ENCODE measurements at places on chromosomes 5 and 9.

GRCh38 chr5:65906256-65906655 is 20.1 kb upstream of the ERBIN start:
- no peak for DNase-seq

DNA sequence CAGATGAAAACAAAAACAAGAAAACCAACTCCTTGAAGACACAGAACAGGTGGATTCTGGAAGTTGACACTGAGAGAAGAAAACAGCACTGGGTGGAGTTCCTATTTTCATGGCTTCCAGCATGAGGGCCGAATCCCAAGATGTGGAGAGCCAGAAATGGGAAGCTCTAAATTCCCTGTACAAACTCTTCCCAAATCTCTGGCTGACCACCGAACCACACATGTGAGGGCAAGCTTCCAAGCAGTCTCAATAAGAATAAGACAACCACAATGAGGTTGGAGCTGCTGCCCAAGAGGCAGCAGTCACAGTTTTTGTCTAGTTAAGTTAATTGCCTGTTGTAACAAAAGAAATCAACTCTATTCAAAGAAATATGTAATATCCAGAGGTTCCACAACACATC is 339.3 kb upstream of the SLC30A5 start:
- no peak for DNase-seq

DNA sequence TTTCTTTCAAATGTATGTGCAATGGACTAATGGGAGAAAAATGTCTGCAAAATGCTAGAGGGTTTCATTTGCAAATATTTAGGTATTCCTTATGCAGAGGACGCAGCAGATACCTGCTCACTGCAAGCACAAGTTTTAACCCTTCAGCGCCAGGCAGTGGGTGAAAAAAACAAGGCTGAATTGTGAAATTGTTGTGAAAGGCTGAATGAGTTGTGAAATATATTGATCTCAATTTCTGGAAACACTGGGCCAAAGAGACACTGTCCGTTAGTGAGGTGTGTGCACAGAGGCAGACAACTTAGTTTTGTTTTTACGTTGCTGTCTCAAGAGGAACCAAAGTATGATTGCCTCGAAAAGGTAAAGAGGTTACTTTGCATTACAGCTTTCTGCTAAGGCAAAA is 18.8 kb downstream of the FUBP3 start:
- no peak for DNase-seq

- no peak for DNase-seq
These were observed 332.8 kb upstream of the KLF9 start for GRCh38 chr9:70747261-70747718.

DNA sequence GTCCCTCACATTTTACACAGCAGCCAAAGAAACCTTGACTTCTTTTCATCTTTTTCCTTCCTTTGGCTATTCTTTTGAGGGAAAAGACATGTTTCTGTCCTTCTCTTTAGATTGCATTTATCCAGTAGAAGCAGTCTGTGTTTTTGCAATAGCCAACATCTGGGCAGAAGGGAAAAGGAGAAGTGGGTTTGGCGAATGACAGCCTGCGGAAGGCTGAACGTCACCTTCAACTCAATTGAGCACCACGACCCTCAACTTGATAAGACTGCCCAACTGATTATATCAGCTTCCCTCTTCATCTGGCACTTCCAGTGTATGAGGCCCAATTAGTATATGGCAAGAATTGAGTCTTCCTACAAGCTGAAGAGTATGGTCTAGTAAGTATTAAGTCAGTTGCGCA is 1997.6 kb upstream of the WWC1 start:
- no peak for DNase-seq

GRCh38 chr5:133377736-133378135 is 234.6 kb downstream of the FSTL4 start:
- no peak for DNase-seq

DNA sequence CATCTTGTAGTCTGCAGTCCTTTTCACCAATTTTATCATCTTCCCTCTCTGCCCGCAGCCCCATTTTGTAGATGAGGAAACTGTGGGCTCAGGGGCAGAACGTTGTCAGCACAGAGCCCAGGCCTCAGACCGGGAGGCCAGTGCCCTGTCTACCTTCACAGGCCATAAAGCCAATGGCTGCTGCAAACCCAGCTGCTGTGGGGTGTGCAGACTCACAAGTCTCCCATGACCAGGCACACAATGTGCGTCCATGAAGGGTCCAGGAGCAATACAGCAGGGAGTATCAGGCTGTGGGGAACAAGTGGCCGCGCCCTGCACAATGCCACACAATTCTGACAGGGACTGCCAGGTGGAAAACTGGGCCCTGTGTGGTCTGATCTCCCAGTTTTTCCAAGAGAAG is 71.0 kb downstream of the COL23A1 start:
- no peak for DNase-seq

DNA sequence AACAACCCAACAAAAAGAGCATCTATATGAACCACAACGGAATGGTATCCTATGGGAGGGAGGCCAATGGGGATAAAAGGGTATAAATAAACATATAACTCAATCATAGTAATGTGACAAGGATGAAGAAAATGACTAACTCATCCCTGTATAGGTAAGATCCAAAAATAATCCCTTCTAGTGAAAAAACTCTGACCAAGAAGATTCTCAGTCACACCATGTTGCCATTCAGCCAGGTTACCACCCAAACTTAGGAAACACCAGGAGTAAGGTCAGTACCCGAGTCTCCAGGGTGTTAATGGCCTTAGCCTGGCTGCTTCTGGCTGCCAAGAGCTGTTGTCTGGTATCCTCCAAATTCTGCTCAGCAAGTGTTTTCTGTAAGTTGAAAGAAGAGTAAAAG is 32.8 kb downstream of the GOLGA1 start:
- DNase-seq, result no peak

GRCh38 chr5:396531-396961 is 46.4 kb upstream of the EXOC3 start:
- no peak for DNase-seq

GRCh38 chr5:9094582-9094981 is 451.3 kb downstream of the SEMA5A start:
- no peak for DNase-seq

DNA sequence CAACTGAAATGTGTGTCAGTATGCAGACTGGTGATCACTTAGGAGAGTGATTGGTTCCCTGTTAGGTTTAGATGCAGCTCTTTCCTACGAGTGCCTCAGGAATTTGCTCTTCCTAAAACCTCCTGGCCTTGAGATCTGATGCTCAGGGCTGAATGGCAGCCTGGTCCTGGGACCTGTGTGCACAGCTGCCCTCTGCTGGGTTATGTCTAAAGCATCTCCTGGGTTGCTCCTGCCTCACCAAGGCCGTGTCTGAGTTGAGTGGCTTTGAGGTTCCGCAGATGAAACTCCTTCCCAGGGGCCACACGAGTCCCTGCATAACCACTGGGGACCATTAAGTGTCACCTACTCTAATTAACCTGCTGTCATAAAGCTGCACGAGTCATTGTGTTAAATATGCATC is 59.5 kb downstream of the MVB12B start:
- no peak for DNase-seq

DNA sequence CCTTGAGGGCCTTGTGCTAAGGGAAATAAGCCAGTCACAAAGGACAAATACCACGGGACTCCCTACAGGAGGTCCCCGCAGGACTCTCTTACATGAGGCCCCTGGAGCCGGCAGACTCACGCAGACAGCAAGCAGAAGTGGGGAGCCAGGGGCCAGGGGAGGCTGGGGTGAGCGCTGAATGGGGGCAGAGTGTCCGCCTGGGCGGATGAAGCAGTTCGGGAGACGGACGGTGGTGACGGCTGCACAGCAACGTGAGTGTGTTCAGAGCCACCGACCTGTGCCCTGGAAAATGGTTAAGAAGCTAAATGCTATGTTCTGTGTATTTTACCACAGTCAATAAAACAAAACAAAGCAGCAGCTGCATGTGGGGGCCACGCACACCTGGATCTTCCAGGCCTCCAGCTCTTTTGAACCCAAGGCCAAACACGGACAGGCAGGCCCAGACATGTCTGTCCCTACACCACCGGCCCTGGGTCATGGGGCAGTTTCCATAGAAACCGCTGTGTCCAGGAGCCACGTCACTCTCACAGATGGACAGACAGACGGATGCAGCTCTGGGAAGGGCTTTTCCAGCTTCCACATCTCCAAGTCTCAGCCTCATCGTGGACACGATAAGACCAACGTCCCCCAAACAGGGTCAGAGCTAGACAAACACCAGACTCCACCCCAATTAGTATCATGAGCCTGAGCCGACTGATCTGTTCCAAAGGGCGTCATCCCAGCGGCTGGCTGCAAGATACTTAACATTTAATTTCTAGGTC is 103.9 kb downstream of the VAV2 start:
- no peak for DNase-seq

DNA sequence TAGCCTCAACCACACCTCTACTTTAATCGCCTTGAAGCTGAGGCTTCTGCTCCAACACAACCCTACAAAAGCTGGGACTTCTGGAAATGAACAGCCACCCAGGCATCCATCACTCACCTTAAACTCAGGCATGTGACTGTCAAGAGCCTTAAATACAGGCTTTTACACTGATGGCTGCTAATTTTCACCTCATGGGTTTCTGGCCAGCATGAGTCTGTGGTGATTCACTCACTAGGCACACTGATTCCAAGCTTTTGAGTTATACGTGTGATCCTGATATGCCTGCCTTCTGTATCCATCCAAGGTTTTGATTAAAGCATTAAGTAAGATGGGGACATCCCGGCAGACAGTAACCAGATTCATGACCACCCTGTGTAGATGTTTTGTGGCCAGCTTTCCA is 8.9 kb downstream of the NSUN2 start:
- DNase-seq, result no peak

- no peak for DNase-seq
These were observed 12.1 kb downstream of the MRPL36 start for GRCh38 chr5:1787472-1788047.

GRCh38 chr9:115046199-115046598 is 71.8 kb downstream of the TNC start:
- no peak for DNase-seq

DNA sequence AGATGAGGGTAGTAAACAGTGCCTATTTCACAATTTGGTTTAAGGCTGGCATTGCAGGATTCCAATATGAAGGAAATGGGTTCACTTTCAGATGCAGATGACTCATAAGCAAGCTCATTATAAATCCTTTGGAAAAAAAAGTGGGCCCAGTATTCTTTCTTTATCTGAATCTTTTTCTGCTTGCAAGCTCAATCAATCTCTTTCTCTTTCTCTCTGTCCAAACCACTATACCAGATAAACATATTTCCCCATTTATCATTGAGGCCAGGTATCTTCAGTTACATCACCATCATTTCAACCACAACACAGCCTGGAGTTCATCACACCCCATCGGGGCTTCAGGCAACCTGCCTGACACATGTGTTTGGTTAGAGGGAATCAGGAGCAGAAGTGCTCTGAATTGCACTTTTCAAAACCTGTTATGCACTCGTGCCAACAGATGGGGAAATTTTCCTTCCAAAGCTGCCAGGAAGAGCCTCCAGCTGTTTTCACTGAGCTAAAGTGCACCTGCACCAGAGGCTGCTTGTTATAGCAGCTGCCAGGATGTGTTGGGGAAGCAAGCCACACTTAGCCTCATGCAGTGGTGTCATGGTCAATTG is 30.0 kb upstream of the MAMDC2 start:
- no peak for DNase-seq

DNA sequence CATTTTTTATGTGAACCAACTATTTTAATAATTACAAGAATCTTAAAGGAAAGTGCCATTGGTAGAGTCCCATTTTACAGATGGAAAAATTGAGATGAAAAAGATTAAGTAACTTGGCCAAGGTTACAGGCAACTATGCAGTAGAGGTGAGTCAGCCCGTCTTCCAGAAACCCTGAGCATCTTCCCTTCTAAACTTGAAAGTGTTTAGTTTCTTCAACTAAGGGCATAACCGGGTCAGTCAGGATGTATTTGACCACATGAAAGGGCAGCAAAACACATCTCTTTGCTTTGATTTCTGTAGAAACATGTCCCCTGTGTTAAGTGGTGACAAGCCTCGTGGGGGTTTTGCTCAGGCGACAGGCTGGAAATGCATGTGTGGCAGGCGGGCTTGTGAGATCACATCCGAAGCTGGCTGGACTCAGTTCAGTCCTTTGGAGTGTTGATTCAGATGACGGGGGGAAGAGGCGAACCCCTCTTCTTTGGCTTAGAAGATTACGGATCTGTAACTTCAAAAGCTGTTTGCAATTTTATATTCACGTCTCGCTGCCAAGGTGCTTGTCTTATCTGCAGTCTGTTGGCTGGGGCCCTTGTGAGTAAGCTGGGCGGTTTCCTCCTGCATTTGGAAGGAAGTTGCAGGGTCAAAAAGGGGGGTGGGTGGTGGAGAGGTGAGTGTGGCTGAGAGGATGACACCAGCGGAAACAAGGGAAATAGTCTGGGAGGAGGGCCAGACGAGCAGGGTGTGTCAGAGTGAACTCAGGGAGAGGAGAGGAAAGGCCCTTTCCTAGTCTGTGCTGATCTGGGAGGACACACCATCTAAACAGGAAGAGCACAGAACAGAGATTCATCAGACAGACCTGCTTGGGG is 78.9 kb upstream of the RPS23 start:
- DNase-seq, result peak; percentile 80
